ENCODE measurements at places on chromosomes 11 and 22.

- DNase-seq, result no peak
Observed at GRCh38 chr22:40258501-40258915, 80.8 kb downstream of the TNRC6B start.

GRCh38 chr11:86715611-86716010 lies 43.2 kb upstream of the ME3 start:
- DNase-seq, result no peak

DNA sequence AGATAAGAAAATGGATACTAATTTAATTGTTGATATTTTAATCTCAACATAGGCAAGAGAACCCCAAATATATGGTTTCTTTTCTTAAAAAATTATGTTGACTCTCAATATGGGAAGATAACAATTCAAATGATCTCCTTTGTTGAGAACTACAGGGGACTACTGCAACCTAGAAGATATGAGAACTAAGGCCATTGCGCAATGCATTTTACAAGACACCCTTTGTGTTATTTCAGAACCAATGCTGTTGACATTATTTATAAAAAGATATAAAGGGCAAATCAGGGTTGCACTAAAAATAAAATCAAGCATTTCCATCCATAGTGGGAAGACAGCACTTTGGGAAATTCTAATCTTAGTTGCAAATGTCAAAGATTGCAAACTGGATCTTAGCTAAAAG lies 322.3 kb downstream of the SOX6 start:
- DNase-seq, result no peak

GRCh38 chr22:43969021-43969878 lies 14.0 kb downstream of the SAMM50 start:
- DNase-seq, result no peak

DNA sequence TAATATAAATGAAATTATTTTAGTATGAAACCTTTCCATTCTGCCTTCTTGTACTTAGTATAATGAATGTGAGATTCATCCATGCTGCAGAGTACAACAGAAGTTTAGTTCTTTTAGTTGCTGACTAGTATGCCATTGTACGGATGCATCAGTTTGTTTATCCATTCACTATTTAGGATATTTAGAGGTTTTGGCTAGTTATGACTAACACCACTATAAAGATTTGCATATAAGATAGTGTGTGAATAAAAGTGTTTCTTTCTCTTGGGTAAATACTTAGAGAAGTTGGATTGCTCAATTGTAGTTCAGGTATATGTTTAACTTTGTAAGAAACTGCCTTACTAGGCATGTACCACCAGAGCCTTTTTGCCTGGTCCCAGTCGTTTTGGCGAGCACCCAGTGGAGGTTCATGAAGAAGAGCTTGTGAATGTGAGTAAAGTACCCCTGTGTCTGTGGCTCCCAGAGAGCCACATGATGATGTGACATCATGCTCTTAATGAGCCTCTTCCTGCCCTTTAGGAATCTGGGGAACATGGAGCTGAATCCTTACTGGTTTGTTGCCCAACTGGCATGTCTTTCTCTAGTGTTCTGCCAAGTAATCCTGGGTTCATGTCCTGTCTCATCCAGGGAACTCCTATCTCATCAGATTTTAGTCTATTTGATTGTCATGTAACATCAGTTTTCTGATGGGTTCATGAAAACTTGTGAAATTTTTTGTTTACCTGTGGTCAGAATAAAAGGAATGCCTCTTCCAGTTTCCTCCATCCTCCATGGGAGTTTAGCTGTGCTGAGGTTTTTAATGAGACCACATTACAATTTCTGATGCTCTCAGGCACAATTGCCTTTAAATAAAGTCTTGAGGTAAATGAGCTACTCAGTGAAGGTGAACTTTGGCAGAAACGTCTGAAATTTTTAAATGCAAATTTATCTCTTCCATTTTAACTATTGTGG lies 234.8 kb downstream of the CASP12 start:
- DNase-seq, result no peak

Data from WTC11 (cell line).